Hippocampal formation (tissue), 2 donors: ENCODE measurements at places on chromosomes 2 and 18.

DNA sequence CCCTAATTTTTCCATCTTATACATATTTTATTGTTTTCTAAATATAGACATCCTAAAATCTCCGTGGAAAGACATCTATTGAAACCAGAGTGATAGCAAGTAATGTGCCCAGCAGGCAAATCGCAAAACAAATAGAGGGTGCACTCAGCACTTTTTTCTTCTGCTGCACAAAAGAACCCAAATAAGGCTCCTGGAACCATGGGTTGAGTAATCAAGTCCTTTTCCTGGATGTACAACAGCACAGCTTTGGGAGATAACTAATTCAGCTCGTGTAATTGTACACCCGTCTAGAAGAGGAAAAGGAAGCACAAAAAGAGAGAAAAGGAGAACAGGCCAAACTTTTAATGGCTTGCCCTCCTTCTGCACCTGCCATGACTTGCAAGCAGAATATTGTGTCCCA, 126.9 kb upstream of the TLK1 start:
- DNase-seq = no peak

GRCh38 chr2:1814616-1815015, 70.3 kb upstream of the PXDN start:
- DNase-seq = no peak

GRCh38 chr18:61988100-61988499, 95.3 kb upstream of the RNF152 start:
- DNase-seq = no peak

DNA sequence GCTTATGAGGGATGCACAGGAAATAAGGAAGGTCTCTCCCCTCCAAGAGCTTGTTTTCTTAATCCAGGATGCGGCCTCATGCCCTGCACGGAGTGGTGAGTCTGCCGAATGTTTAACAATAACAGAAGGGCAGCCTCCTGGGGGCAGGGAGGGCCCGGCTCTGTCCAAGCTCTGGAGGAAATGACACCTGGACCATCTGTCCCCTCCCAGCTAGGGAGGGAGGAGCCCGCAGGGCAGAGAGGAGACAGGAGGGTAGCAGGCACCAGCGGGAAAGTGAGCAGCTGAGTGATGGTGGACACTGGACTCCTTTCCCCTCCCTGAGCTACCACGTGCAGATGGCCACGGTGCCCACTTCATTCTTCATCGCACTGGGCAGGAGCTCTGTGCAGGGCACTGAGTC, 398.2 kb upstream of the MYT1L start:
- no peak for DNase-seq

DNA sequence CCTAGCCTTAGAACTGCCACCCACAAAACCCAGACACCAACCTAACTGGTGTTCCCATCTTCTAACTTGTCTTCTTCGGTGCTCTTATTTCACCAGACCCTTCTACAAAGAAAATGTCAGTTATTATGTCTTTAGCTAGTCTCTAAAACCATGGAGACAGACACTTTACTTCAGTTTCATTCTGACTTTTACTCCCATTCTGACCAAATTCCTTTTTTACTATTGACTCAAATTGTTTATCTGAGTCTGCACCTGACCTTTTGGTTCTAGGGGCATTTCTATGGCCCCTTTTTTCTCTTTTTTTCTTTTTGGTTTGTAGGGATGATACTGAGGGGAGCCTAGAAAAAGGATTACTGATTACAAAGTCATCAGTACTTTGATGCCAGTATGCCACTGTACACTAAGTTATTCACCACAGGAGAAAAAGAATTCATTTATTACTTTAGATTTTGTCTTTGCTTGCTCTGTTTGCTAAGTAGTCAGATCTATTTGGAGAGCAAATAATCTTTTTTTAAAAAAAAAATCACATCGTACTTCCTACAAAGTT, 6.8 kb upstream of the SLC1A4 start:
- no peak for DNase-seq

GRCh38 chr2:96535331-96535730, 1.2 kb upstream of the ARID5A start:
- DNase-seq = no peak

- peak; percentile 19 for DNase-seq
Observed at GRCh38 chr2:61179701-61180639, 18.0 kb downstream of the C2orf74 start.

DNA sequence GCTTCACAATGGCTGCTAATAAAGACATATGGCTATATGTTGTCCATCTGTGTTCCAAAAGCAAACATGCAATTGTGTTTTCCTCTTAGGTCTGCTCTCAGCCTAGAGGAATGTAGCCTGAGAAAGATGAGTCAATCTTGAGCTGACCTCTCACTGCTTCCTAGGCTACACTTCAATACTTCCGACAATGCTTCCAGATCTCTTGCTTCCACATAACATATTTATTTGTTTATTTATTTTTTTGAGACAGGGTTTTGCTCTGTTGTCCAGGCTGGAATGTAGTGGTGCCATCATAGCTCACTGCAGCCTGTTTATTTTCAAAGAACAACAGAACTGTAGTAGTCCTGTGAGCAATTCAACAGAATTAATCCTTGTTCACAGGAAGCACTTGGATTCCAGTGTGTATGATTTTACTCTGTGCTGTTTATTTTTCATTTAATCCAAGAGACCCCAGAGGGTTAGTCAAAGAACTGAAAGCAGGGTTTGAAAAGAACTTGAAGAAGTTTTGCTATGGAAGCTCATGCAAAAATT, 437.9 kb downstream of the TXNL1 start:
- DNase-seq = no peak

- no peak for DNase-seq
Observed at GRCh38 chr18:80077873-80078272, 31.2 kb upstream of the ADNP2 start.

GRCh38 chr18:53749766-53750165, 474.7 kb downstream of the MBD2 start:
- DNase-seq = no peak

DNA sequence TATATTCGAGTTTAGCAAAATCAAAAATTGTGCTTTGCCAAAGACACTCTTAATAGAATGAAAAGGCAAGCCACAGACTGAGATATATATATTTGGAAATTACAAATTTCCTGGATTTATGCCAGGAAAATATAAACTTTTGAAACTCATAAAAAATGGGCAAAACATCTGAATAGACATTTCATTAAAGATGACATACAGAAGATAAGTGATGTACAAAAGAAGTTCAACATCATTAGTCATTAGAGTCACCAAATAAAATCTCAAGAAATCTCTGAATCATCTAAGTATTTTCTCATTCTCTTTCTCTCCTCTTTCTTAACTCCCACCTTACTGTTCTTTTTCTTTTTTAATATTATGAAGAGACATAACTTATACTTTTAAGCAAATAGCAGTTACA, 921.1 kb downstream of the DSC3 start:
- DNase-seq = no peak

DNA sequence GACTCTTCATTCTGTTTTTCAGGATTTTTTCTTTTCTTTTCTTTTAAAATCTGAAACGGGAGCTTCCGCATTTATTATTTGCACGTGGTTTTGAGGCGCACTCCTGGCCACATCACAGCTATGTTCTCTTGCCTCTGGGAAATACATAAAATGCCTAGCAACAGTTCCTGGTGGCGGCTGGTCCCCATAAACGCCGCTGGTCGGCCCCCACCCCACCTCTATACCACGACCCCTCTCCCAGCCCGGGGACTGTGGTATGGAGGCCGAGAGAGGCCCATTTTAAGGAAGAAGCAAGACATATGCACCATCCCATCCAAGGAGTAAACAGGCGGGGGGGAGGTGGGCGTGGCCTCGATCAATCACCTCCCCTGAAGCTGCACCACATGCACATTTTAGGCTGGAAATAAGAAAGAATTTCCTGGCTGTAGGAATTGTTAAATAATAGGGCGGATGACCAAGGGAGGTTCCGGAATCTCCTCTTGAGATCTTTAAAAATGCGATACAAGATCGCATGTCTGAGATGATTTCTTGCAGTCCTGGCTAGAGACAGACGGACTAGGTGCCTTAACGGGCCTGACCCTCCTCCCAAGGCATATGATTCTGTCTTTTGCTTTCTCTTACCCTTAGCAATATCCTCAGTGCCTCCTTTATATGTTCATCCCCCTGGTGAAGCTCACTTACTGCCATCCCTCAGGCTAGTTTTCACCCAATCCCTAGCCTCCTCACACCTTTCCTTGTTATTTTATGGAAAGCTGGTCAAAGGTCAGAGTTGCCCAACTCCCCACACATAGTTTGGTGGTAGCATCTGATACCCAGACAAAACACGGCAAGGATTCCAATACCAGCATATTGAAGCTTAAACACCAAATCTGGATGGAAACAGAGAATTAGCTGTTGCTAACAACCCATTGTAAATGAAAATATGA, 82.4 kb downstream of the BCL2 start:
- DNase-seq = no peak

GRCh38 chr18:26784599-26784998, 80.9 kb downstream of the AQP4 start:
- no peak for DNase-seq

DNA sequence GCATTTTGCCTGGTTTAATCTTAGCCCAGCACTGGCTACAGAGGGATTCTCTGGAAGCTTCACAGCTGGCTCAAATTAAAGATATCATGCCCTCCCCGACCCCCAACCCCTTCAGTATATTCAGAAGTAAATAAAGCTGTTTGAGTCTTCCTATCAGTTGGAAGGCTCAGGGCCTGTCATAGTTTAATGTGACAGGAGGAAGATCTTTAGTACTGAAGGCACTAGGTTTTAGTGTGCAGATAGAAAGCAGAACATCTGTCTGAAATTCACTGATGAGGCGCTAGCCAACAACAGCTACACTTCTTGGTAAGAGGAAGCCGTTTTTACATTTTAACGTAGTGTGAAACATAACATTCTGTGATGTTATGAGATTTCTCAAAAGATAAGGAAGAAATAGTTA, 969.1 kb upstream of the CDH2 start:
- no peak for DNase-seq

DNA sequence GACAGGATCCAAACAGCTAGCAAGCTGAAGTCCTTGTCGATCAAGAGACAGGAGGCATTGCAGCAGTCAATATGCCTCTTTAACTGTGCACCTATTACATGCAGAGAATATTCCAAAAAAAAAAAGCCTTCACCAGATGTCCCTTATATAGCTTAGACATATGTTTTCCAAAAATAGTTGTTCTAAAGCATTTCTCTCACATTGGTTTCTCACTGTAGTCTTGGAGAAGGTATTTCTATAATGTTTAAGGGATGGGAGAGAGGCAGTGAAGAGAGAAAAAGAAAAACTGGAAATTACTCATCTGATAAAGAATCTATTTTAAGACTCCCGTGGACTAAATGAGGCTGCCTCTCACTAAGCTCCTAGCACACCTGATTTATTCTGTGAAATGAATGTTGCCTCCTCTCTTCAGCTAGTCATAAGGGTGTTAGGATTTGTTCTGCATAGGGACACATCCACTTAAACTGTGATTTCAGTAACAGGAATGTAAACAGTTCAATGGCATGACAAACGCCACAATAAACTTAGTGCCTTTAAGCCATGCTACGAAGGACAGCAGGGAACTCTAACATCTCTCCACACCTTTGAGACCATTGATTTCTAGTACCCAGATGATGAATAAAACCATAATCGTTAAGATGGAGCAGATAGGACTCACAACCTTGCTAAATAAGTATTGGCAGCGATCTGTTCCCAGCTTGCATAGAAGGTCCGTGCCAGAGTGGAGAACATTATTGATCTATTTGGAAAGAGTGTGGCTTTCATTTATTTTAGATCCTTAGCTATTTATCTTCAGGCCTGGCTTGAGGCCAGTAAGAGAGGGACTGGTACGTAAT, 98.6 kb upstream of the NCK2 start:
- peak; percentile 32 for DNase-seq

- DNase-seq = no peak
Observed at GRCh38 chr18:79942786-79943607, 8.5 kb downstream of the SLC66A2 start.

DNA sequence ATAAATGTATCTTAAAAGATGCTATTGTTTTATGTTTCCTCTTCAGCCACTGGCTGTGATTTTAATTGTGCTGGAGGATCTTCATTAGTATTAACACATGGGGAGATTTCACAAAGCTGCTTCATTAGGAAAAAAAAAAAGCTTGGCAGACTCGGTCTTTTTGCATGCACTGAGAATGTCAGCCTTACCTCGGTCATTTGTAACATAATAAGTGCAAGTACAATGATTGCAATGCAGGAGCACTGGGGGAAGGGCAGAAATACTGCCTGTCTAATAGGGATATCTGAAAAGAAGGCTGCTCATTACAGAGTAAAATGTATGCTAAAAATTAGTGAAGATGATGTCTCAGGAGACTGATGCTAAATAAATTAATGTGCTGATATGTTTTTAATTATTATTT, 1.3 kb upstream of the BAZ2B start:
- no peak for DNase-seq

DNA sequence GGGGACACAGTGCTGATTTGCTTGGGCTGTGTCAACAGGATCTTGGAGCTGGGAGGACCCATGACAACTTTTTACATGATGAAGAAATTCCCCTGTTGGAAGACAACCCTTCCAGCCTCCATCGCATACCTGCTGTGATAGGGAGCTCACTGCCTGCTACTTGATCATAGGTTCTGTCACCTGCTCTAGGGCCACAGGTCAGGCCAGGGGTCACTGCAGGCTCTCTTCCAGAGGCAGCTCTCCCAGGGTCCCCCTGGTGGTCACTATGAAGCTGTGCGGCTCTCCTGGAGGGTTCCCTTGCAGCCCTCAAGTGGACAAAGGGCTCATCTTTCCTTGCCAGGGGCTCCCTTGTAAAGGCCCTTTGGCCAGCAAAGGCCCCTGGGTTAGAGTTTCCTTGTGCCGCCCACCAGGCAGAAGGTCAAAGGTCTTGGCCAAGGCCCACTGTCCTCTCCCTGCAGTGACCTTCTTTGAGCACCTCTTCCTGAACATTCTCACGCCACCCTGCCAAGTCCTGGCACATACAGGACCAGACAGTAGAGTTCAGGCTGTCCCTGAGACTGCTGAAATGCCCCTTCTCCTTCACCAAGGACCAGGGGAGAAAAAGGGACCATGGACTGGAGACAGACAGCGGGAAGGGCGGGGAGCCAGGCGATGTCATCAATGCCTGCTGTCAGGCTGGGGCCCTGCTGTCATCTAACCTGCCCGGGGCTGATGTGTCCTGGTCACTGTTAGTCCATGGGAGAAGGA, 345.1 kb downstream of the DYSF start:
- DNase-seq = no peak

GRCh38 chr2:120983344-120983743, 247.7 kb downstream of the GLI2 start:
- peak; percentile 3 for DNase-seq

DNA sequence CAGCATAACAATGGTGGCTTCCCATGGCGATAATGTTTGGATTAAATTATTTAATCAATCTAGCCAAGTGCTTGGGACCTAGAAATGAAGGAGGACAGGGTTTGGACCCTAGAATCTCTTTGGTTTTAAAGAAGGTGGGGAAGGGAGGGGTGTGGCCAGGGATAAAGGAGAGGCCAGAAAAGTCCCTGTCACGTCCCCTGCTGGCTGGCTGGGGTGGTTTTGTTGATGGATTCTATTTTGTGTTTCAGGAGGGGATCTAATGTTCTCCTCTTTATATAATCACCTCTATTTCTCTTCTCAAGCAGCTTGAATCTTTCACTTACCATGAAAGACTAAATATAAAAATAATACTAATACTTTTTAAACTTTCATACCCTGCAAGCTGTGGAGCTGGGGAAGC, 52.6 kb upstream of the GALR1 start:
- no peak for DNase-seq

GRCh38 chr2:166632616-166633015, 138.6 kb upstream of the SCN7A start:
- no peak for DNase-seq
